ENCODE measurements at places on chromosomes 6 and 20.

DNA sequence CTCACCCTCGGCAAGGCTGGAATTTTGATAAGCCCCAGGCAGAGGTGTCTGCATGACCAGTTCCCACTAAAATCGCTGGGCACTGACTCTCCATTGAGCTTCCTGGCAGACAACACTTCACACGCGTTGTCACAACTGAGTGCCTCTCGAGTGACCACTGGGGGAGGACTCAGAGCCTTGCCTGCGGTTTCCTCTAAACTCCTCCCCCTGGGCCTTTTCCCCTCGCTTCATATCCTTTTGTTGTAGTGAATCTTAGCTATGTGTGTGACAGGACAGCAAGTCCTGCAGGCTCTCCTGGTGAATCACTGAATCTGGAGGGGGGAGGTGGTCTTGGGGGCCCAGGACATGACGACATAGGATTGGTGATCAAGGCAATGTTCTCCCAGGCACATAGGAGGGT lies 670.8 kb downstream of the PRKN start:
- DNase-seq = no peak

GRCh38 chr6:497258-497657 lies 105.7 kb downstream of the IRF4 start:
- DNase-seq = no peak

DNA sequence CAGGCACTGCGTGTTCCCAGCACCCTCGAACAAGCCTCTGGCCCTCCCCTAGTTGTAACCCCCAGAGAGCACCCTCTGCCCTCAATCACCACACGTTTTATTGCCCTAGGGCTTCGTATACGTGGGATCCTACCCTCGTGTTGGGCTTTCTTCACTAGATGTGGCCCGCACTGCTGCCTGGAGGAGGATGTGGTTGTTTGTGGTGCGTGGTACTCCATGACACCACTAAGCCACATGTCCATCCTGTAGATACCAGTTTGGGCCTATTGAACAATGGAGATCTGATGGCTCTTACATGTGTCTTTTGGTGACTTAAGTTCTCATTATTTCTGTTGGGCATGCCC lies 17.0 kb downstream of the SLC2A4RG start:
- DNase-seq = no peak

- DNase-seq = no peak
Observed at GRCh38 chr6:119158057-119158848, 79.8 kb upstream of the FAM184A start.

DNA sequence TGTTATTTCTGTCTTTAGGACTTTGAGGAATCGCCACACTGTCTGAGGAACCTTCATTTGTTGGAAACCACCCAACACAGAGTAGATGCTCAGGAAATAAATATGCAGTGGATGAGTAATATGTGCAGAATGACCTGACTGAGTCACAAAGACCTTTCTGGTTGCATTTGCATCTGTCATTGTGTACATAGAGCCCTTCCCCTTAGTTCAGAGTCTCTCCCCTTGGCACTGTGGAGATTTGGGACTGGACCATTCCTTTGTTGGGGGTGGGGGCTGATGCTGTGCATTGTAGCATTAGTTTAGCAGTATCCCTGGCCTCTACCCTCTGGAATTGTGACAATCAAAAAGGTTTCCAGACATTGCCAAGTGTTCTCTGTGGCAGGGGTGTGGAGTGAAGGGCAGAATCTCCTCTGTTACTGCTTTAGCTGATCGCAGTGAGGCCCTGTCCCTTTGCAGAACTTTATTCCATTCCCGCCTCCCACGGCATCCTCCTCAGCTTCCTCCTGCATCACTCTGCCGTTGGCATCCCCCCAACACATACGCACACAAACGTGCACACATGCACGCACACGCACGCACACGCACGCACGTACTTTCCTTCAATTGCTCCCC lies 64.5 kb downstream of the EYA2 start:
- no peak for DNase-seq

DNA sequence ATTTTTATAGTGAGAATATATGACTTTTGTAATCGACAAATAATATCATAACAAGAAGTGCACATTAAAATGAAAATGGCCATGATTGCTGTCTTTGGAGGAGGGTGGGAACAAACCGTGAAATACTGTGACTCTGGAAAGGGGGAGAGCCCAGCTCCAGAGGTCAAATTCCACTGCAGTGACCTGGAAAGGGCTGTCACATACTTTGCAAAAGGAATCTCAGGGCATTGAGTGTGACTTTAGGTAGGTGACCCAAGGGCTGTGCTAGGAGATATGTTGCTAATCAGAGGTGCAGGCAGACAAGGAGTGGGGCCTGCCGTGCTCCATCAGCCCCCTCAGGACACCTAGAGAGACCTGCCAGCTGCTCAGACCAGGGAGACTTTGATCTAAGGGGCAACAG lies 28.1 kb upstream of the BMP7 start:
- DNase-seq = no peak

- no peak for DNase-seq
Observed at GRCh38 chr6:64010666-64011065, 375.1 kb downstream of the PHF3 start.

DNA sequence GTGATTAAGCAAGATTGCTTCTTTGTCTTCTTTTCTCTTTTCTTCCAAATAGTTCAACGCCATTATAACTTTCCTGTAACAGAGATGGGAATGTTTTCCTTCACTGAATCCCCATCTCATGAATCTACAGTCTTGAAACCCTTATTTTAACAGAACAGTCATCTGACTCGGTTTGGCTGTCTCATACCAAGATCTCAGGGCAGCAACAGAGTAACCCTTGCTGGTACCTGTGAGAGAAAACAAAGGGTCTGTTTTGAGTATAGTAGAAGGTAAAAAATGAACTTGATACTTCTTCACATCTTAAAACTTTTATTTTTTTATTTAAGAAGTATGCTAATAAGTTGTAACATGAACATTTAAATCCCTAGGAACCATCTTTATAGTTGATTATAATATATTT lies 19.6 kb upstream of the DSE start:
- no peak for DNase-seq

DNA sequence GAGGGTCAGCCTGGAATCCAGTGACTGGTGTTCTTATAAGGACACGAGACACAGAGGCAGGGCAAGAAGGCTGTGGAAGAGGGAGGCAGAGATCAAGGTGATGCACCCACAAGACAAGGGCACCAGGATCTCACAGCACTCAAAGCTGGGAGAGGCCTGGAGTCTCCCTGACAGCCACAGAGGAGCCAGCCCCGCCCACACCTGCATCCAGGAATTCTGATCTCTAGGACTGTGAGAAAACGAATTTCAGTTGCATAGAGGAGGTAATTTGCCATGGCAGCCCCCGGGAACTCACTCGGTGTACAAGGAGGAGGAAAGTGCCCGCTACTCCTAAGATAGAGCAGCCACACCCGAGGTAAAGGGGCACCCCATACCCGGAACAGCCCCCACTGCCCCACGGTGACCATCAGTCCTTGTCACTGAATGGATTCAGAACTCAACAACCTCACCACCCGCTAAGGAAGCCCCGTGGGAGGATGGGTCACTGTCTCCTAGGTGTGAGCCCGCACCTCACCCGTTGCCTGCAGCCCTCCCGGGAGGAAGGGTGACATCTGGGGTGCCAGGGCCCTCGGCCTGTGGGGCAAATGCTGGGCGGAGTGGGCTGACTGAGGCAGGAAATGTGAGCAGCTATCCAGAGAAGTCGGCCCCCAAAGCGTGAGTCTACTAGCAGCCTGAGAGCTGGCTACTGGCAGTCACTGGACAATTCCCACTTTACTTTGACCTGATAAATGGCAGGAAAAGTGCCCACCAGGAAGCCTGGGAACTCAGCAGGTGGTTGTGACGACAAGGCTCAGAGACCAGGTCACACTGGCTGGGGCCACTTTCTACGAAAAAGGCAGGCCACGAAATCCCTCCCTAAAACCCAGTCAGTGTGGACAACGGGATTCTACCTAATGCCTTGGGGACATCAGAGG lies 22.4 kb downstream of the DLL1 start:
- no peak for DNase-seq

DNA sequence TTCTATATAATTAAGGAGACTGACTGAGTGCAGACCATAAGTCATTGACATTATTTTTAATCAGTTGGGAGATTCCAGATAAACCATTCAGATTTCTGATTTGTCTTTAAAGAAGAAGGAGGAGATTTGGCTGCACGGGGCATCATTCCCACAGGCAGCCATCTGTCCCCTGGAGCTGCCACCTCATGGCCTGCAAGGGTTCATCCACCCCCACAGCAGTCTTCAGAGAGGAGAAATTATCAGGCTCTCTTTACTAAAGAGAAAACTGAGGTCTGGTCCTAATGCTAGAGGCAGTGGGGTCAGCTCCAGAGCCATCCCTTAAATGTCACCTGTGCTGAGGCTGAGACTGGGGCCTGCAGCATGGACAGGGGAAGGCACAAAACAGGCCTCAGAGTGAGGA lies 501.3 kb upstream of the SULF2 start:
- DNase-seq = no peak

GRCh38 chr6:117615750-117616390 lies 13.6 kb upstream of the GOPC start:
- no peak for DNase-seq

- DNase-seq = no peak
Observed at GRCh38 chr6:113385020-113385431, 472.1 kb upstream of the MARCKS start.

DNA sequence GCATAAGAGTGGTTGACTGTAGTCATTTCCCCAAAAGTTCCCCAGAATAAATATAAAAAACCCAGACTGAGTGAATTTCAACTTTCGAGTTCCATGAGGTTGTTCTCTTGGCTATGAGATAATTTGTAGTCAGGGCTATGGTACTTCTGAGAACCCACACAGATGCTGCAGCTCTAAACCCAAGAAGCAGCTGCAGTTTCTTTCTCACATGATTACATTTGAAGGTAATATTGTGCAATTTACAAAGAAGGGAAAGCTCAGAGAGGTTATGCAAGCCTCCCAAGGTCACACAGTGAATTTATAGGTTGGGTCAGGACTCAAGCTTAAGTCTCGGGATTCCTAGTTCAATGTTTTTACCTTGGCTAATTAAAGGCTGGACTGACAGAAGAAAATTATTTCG lies 29.7 kb upstream of the CD93 start:
- DNase-seq = no peak

DNA sequence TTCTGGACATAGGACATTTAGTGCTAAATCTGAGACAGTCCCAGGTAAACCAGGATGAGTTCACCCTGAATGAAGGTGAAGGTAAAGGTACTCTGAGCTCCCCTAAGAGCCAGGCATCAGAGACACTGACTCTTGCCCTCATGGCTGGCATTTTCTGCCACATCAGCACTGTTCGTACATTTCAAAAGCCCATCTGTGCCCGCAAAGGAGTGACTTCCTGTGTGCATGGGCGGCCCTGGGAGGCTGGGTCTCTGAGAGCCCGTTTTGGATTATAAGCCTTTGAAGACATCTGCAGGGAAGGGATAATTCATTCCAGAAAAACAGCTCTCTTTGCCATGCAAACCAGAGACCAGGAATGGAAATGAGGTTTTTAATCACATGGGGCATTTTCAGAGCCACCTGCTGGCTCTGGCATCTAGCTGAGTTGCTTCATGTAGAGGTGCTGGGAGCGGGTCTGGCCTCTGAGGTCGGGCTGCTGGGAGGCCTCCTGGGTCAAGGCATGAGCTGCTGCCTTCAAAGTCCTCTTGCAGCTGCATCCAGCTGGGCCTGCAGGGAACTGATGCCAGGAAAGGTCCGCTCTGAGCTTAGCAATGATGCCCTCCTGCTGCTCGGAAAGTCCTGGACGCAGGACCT lies 348.3 kb downstream of the DHX35 start:
- DNase-seq = no peak

DNA sequence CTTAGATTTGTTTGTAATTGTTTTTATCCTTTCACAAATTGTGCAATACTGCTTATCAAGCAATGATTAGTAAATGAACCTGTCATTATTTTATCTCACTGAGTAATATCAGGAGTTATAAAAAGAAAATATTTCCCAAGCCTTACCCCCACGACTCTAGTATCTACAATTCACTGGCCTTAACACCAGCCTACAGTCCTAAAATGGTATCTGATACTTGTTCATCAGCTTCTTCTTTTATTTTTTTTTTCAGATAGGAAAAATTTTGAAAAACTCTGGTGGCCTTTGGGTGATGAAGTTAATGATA lies 160.8 kb upstream of the FOXA2 start:
- no peak for DNase-seq

GRCh38 chr6:89853068-89853467 lies 23.4 kb downstream of the CASP8AP2 start:
- no peak for DNase-seq

DNA sequence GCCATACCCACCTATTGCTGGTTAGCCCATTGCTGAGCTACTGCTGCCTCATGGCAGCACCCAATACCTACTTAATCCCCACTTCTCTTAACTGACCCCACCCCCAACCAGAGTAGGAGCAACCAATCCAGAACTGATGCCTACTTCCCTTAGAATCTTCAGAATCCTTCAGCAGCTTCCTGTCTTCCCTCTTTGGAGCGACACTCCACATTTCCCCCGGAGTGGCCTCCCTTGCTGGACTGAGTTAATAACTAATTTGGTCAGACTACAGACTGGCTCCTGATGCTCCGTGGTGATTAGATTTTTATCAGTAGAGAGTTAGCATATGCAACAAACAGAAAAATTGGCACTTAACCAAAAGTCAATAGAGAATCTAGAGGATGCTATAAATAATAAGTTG lies 51.2 kb upstream of the UBR2 start:
- no peak for DNase-seq

- DNase-seq = no peak
Observed at GRCh38 chr20:5688431-5688972, 61.7 kb upstream of the SHLD1 start.

DNA sequence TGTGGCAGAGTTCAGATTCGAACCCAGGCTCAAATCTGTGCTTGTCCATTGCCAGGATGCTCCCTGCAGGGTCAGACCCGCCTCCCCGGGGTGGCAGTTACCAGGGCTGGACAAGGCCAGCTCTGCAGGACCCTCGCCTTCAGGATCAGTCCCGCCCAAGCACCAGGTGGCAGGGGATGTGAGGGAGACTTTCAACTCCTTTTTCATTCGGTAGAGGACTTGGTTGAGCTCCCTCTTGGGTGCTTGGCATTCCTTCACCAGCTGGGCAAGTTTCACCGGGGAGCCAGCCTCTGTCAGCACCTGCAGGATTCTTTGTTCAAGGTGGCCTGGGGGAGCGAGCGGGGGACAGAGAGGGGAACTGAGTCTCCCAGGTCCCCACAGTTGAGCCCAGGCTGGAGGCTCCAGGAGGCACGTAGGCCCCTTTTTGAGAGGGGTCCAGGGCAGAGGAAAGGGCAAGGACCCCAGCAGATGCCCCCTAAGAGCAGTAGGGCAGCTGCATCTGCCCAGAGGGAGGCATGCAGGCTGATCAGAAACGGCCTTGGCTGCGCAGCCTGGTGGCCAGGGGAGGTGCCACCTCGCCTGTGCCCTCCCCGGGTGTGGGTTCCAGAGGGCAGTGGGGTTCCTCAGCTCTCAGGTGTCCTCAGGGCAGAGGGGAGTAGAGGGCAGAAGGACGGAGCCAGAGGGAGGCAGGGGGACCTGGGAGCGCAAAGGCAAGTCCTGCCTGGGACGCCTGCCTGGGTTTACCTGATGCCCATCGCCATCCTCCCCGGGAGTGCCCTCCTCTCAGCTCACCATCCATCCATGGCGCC lies 3.9 kb downstream of the ZBP1 start:
- no peak for DNase-seq

Measured in stimulated activated CD4-positive, alpha-beta T cell treated with anti-CD3 and anti-CD28 coated beads, Interleukin-15, amount 100 ng/mL, for 24 hours (primary cell).